ENCODE measurements at places on chromosomes 16 and 17. TPM values are rescaled to one million over a fixed set of nuclear protein-coding genes. Genes with fewer than 3 reads are reported as not detected.

GNAO1 gene
- polyA plus RNA-seq = 364 TPM

ERN2 gene
- not detected for polyA plus RNA-seq

ITGAD gene
- polyA plus RNA-seq = not detected

GNG13 gene
- 2,470 TPM for polyA plus RNA-seq

CACNG3 gene
- polyA plus RNA-seq = not detected

NTN3 gene
- not detected for polyA plus RNA-seq

GRAPL gene
- not detected for polyA plus RNA-seq

EXOC3L1 gene
- polyA plus RNA-seq = not detected

NAT9 gene
- 6.0 TPM for polyA plus RNA-seq

CSF3 gene
- not detected for polyA plus RNA-seq

HP gene
- not detected for polyA plus RNA-seq

GPR179 gene
- polyA plus RNA-seq = not detected

SGCA gene
- not detected for polyA plus RNA-seq

HSF5 gene
- polyA plus RNA-seq = not detected
